Activated CD4-positive, alpha-beta T cell treated with anti-CD3 and anti-CD28 coated beads for 24 hours (primary cell): ENCODE measurements at places on chromosomes 7 and 10.
A peak's percentile ranks its signal among the peaks of the same experiment; 100 is the strongest.

- no peak for DNase-seq
Observed at GRCh38 chr10:102595897-102596296, 48.4 kb upstream of the TRIM8 start.

DNA sequence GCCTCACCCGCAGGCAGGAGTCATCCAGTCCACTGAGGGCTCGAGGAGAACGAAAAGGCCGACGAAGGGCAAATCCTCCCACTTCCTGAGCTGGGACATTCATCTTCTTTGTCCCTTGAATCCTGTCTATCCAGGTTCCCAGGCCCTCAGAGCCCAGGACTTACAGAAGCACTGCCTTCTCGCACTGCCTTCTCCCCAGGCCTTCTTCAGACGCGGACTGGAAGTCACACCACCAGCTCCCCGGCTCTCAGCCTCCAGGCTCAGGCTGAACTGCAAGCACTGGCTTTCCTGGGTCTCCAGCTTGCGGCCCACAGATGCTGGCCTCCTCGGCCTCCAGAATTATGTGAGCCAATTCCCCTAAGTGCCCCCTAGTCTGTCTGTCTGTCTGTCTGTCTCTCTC lies 6.4 kb upstream of the MMP21 start:
- no peak for DNase-seq

GRCh38 chr10:119222537-119222936 lies 15.2 kb downstream of the GRK5 start:
- DNase-seq = no peak

DNA sequence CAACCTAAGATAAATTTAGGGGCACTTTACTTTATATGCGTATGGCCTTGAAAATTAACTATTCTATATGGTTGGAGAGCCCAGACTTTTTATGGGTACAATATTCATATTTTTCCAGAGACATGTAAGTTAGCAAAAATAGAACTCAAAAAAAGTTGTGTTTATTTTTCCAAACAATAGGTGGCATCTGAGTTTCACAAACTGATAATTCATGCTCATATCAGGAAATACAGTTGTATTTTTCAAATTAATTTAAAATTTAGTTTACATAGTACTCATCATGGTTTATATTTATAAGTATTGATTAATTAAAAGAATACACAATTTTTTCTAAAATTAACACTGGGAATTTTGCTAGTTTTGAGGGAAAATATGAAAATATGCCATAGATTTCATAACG lies 34.6 kb downstream of the ANKRD7 start:
- DNase-seq = no peak

- DNase-seq = no peak
Observed at GRCh38 chr10:50579491-50580261, 44.1 kb downstream of the SGMS1 start.

DNA sequence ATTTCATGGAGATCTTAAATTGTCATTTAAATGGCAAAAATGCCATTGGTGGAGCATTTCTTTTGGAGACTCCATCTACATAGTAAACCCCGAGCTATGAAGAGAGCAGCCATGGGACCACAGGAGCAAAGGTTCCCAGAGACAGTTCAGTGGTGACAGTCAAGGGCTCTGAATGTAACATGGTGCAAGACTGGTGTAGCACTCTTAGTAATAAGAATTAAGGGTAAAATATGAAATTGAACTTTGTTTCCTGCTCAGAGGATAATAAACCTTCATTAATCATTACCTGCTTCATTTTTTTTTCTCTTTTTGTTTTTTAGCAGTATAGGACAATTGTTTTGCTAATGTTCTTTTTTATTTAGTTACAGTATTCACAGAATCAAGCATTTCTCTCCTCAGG lies 717.5 kb upstream of the POM121L12 start:
- no peak for DNase-seq

GRCh38 chr10:49398000-49398861 lies 2.3 kb upstream of the DRGX start:
- peak; percentile 24 for DNase-seq

- DNase-seq = no peak
Observed at GRCh38 chr10:28661035-28661434, 16.3 kb upstream of the BAMBI start.

DNA sequence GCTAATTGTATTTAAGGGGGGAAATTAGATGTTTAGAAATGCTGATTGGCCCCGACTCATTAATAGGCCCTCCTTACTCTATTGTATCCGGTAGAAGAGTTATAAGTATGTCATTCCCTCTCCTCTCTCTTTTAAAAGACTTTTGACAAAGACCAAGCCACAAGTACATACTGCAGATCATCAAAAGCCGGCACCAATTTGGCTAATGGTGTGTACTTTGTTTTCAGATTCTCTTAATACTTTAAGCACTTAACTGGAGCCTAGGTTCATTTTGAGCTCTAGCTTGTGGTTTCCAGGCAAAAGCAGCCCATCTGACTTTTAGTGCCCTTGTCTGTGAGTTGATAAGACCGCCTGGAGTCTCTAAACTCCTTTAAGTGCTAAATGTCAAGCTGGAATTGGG lies 210.0 kb upstream of the LYZL1 start:
- DNase-seq = no peak

- peak; percentile 60 for DNase-seq
Observed at GRCh38 chr7:151875942-151876898, 695 bp downstream of the PRKAG2 start.

DNA sequence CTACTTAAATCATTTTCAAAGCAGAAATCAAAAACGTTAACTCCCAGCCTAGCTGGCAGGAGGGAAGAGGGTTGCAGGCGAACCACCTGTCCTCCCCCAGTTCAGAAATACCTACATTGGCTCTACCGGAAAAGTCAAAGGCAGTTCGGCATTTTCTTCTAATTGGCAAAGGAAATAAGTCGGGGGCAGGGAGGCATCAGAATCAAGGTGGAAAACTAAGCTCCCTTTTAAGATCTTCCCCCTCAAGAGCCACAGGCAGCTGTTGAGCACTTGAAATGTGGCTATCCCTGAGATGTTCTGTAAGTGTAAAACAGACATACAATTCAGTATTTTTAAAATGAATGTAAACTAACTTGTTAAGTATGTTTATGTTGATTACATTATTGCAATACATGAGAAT lies 957 bp upstream of the ELMO1 start:
- DNase-seq = no peak

- DNase-seq = no peak
Observed at GRCh38 chr7:47458057-47458456, 123.9 kb downstream of the TNS3 start.

GRCh38 chr10:75187961-75188426 lies 22.6 kb upstream of the VDAC2 start:
- DNase-seq = peak; percentile 49

- DNase-seq = no peak
Observed at GRCh38 chr10:9024210-9024609, 969.7 kb downstream of the GATA3 start.

DNA sequence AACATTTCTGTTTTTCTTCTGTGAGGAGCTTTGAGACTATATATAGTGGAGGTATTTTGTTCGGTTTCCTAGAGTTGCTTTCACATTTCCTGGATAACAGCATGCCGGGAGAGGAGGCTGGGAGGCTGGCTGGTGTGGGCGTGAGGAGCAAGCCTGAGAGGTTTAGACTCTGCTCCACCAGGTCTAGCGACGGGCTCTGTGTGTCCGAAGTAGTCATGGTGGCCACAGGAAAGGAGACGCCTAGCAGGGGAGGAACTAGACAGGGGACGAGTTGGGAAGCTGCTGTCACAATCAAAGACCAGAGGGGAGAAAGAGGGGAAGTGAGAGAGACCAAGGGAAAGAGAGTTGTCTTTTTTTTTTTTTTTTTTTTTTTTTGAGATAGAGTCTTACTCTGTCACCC lies 19.6 kb downstream of the PTPRE start:
- no peak for DNase-seq

- DNase-seq = peak; percentile 44
Observed at GRCh38 chr10:100482181-100482833, 19.5 kb downstream of the WNT8B start.

DNA sequence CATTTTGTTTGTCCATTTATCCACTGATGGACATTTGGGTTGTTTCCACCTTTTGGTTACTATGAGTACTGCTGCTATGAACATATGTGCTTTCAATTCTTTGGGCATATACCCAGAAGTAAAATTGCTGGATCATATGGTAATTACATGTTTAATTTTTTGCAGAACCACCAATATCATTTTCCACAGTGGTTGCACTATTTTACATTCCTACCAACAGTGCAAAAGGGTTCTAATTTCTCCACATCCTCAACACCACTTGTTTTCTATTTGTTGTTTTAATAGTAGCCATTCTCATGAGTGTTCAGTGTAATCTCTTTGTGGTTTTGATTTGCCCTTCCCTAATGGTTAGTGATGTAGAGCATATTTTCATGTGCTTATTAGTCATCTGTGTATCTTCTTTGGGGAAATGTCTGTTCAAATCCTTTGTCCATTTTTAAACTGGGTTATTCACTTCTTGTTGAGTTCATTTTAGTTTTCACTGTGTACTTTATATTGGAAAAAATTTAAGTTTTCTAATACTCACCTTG lies 101.9 kb downstream of the HIBADH start:
- DNase-seq = no peak

GRCh38 chr10:51857305-51857704 lies 157.9 kb upstream of the CSTF2T start:
- no peak for DNase-seq

- no peak for DNase-seq
Observed at GRCh38 chr7:97014145-97014750, 8.9 kb downstream of the DLX6 start.

GRCh38 chr10:113533801-113534200 lies 19.1 kb upstream of the HABP2 start:
- DNase-seq = no peak

DNA sequence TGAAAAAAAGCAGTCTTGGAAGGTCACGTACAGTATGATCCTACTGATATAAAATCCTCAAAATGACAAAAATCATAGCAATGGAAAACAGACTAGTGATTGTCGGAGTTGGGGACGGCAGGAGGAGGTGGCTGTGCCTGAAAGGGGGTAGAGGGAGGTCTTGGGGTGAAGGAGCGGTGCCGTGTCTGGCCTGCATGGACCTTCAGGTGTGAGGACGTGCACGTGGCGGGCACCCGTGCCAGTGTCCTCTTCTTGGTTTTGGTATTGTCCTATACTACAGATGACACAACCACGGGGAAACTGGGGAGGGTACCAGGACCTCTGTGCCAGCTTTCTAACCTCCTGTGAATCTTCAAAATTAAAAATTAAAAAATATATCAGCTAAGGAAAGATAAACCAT lies 73.0 kb downstream of the COBL start:
- DNase-seq = no peak

DNA sequence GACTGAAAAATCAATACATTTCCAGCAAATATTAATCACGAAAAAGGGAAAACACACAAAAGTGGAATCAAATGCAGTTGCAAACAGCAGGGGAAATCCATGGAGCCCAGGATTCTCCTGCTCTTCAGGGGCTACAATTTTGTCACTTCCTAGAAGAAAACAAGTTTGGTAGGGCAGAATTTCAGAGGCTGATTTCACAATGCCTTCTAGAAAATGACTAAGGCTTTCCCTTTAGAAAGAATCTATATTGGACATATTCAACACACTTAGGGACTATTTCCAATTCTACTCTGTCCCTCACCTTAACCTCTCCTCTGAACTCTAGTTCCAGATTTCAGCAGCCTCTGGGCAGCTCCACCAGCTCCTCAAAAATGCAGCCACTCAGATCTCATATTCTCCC lies 111.3 kb downstream of the HECTD2 start:
- no peak for DNase-seq

DNA sequence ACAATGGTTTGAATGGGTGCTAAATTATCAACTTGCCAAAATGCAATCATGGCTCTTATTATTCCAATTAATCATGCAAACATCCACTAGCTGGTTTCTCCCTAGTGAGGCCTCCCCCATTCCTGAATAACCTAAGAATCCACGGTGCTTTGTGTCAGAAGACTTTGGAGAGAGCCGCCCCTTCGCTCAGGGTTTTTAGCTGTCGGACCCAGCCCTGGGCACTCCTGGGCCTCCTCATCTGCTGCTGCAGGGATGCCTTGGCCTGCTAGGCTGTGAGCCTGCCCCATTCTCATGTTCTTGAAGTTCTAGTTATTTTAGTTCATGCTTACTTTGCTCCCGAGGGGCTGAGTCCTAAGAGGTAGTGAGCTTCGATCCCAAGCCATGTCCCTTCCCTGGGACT lies 34.1 kb upstream of the SFRP5 start:
- no peak for DNase-seq

GRCh38 chr7:146479040-146479439 lies 362.4 kb downstream of the CNTNAP2 start:
- DNase-seq = no peak

GRCh38 chr7:134639061-134639460 lies 7.6 kb upstream of the BPGM start:
- no peak for DNase-seq

DNA sequence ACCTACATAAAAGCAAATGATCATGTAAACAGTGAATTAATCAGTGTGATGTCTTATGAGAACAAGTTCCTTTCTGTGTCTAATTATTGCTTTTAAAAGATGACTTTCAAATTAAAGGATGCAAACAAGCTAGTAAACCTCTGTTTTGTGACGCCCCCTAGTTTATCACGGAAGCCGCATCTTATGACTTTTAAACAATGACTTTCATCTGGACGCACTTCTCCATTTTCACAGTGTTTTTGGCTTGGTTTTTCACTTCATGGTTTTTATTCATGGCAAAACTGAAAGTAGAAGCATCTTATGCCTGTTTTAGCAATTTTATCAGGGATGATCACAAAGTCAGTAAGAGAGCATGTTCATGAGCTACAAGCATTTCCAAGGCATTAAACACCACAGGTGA lies 35.0 kb downstream of the ITGA8 start:
- no peak for DNase-seq

GRCh38 chr10:113872139-113873030 lies 17.9 kb downstream of the NHLRC2 start:
- DNase-seq = no peak

- peak; percentile 62 for DNase-seq
Observed at GRCh38 chr10:110783509-110784107, 88.1 kb upstream of the PDCD4 start.

GRCh38 chr10:110113670-110114337 lies 93.6 kb upstream of the MXI1 start:
- no peak for DNase-seq

DNA sequence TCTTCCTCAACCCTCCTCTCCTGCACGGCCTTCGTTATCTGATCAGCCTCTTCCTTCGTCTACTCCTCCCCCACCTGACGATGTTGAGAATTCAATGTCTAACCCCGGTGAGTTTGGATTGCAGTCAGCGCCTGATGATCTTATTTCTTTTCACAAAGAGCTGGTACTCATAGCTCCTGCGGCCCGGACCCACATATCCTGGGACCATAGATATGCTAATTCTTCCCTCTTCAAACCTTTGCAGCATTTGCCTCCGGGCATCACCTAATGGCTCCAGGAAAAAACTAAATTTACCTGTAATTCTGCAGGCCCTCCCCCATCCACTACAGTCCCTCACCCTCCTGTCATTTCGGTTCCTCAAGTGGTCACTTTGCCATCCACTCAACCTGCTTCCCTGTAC lies 12.4 kb upstream of the DDC start:
- DNase-seq = no peak

- DNase-seq = no peak
Observed at GRCh38 chr10:43347997-43348396, 23.4 kb upstream of the FXYD4 start.
